ENCODE measurements at places on chromosomes 5 and 9.

DNA sequence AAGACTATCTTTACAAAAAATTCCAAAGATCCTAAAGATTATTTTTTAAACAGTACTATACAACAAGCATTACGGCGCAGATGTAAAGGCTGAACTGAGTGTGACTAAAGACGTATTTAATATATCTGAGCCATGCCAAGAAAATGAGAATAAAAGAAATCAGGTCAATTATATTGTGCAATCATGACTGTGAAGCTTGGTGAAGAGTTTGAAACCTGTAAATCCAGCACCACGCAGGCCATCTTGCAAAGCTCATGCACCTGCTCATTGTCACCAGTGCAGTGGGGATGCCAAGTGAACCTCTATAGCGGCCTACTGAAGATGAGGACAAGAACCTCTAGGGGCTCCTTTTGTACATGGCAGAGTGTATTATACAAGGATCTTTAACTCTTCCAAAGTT, 89.0 kb downstream of the ANKH start:
- no peak for DNase-seq

DNA sequence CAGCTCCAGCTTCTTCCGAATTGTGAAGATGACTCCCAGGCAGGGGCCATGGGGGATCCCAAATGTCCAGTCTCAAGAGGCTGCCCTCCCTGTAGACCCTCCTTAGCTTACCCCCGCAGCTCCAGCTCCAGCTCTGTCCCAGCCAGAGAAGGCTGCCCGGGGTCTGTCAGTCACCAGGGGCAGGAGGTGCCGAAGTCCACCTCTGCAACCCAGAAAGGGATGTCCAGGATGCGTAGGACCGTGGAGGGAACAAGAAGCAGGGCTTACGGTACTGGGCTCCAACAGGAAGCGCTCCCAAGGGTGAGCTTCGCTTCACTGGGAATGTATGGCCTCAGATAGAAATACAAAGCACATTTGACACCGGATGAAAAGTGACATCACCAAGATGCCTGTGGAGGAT, 6.0 kb downstream of the IPPK start:
- no peak for DNase-seq

GRCh38 chr9:86977205-86977835, 30.0 kb upstream of the GAS1 start:
- no peak for DNase-seq

DNA sequence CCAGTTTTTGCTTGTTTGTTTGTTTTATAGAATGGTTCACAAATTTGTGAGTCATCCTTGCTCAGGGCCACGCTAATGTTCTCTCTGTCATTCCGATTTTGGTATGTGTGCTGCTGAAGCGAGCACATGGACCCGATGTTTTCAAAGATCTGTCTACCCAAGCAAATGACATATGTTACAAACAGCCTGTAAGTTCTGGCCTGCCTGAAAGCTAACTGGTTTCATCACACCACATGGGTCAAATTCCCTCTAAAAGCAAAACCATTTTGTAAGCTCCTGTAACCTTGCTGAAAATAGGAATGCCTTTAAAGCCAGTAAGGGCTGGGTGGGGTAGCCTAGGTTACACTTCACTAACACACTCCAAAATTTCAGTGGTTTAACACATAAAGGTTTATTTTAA, 25.4 kb downstream of the DMRT3 start:
- no peak for DNase-seq

- no peak for DNase-seq
These were observed 137.9 kb downstream of the FAM114A2 start for GRCh38 chr5:153900703-153901395.

GRCh38 chr5:113295111-113295539, 139.7 kb downstream of the TSSK1B start:
- DNase-seq: no peak

DNA sequence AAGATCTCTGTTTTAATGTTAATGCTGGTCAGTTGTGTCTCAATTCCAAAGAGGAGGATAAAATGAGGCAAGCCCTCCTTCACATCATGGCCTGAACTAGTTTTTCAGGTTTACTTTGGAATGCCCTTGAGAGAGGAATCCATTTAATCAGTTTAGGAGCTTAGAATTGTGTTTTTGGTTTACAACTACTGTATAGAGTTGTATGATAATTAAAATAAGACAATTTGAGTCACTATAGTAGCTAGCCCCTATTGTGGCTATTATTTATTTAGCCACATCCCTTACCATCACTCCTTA, 107.8 kb upstream of the PRLR start:
- no peak for DNase-seq

DNA sequence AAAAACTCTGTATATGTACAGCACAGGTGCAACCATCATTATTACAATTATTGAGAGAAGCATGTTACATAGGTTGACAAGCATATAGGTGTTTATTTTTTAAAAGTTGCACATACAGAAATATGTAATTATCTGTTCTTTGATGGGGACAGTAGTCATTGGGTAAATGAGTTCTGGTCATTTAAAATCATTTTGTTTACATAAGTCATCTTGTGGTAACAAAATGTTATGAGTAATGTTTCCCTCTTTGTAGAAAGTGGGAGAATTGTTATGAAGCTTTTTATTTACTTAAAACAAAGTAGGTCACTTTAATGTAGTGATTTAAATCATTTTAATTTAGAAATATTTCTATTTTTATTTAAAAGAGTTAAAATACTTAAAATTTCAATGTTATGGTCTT, 33.8 kb upstream of the FBXL17 start:
- DNase-seq: no peak

DNA sequence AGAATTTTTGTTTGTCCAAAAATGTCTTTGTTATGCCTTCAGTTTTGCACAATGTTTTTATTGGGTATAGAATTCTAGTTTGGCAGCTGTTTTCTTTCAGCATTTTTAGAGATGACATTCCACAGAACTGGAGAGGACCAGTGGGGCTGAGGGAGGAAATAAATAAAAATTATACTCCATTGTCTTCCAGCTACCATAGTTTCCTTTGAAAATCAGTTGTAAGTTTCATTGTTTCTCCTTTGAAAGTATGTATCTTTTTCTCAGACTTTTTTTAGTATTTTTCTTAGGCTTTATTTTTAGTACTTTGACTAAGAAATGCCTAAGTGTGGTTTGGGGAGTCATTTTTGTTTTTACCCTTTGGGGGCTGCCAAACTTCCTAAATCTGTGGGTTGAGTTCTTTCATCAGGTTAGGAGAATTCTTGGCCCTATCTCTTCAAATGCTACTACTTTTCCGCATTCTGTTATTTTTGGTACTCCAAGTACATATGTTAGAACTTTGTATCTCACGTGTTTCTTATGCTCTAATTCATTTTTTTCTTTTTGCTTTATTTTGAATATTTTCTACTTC, 15.2 kb upstream of the FBLL1 start:
- DNase-seq: no peak

- DNase-seq: peak; percentile 59
These were observed 6.4 kb upstream of the ST6GALNAC6 start for GRCh38 chr9:127905788-127906191.

DNA sequence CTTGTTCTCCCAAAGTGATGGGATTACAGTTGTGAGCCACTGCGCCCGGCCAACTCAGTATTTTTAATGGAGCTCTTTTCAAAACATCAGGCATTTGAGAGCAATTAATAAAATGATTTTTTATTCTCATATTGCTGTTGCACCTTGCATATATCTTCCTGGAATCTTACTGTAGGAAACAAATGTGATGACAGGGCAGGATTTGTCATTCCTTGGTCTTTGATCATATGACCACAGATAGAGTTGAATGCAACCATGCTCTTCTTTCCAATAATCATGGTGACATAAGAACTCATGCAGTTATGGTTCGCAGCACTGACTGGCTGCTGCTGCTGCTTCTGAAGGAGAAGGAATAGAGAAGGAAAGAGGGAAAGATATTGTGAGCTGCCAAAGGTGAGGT, 28.1 kb downstream of the CARTPT start:
- no peak for DNase-seq

DNA sequence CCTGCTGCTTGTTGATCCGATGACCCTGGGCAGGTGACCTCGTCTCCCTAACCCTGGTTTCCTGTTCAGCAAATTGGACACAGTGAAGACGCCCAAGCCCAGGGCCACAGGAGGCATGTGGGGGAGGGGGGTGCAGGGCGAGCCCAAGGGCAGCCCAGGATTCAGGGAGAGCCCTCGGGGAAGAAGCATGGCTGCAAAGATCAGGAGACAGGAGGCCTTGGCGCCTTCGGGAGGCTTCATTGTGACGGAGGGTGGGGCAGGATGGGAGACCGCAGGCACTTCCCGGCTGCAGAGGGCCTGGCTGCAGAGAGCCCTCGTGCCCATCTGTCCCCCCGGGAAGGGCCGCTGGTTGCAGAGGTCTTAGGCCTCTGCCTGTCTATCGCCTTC, 6.2 kb downstream of the ASS1 start:
- no peak for DNase-seq

DNA sequence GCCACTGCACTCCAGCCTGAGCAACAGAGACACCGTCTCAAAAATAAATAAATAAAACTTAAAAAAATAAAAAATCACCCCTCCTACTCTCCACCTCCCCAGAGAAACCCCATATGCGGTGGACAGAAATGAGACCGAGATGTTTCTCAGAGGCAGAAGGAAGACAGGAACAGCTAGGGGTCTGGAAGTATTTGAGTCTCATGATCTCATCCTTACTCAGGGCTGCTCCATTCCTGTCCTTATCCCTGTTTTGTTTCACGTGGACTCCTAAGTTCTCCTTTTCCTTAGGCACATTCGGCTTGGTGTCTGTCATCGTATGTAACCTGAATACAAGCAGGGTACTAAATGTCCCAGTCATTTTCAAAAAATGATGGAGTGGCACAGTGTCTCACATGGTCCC, 76.1 kb downstream of the C9orf50 start:
- no peak for DNase-seq

- no peak for DNase-seq
These were observed 94.0 kb upstream of the GRIN3A start for GRCh38 chr9:101832486-101832885.

- DNase-seq: no peak
These were observed 74.5 kb downstream of the MRPS27 start for GRCh38 chr5:72245546-72245945.

DNA sequence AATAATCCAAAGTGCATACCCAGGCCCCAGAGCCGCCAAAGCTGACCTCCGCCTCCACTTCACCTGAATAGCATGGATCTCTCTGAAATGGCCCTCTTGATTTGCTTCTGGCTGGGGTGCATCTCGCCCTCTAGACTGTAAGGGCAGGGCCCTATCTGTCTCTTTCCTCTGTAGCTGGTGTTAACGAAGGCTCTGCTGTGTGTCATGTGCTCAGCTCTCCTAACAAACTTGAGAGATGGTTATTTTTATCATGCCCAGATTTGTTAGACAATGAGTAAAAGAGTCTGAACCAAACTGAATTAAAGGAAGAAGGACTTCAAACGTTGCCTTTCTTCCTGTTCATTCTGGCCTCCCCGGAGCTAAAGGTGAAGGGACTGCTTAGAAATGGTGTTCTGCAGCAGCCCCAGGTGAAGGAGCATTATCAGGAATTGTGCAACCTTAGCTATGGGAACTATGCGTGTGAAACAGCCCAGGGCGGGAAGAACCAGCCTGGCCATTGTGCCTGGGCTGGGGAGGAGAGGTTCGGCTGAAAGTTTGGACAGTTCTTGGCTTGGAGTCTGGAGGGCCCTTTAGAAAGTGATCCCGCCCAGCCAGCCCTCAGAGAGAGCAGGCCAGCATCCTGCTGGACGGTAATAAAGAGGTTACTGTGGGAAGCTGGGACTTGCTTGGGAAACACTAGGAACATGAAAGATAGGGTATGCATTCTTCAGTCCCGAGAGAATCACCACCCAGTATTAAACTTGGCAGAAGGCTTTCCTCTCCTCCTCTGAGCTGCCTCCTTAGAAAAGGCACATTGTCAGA, 73.5 kb downstream of the WWC1 start:
- no peak for DNase-seq

GRCh38 chr5:62306896-62307689, 1.1 kb downstream of the KIF2A start:
- DNase-seq: peak; percentile 57

DNA sequence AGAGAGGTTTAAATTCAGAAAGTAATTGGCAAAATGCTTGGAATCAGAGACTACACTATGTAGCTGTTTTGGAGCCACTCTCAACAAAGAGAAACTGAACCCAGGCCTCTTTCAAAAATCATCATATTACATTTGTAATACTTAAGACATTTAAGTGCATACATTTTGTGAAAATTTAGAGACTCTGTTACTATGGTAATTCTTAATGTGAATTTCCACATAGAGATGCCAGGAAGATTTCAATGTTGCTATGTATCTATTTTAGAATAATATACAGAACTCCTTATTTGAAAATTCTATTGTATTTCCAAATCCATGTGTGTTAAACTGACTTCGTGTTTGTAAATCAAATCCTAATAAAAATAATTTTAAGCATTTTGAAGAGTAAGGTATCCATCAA, 1260.9 kb upstream of the C9orf72 start:
- DNase-seq: no peak

DNA sequence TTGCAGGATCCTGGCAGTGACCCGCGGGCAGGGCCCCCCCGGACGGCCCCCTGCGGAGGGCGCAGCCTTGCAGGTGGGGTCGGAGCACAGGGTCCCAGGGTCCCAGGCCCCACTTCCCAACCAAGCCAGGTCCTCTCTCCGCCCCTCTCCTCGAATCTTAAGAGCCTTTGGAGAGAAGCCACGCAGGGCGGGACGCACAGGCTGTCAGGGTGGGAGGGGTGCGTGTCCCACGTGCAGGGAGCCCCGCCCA, 18.4 kb upstream of the EGFL7 start:
- no peak for DNase-seq

DNA sequence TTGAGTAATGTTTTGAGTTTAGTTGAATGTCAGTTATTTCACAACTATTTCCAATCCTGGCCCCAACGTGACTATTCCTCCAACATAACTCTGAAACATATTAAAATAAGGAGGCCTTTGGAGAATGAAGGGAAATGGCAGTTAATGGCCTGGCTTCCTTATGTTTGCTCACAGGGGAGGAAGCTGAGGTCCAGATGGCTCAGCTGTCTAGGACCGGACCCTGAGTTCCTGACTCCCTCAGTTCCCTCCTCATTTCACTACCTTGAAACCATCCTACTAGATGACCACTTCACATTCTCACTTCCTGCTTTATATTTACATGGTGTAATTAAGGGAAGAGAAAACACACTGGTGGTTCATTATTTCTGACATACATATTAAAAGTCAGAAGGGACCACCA, 6.6 kb downstream of the OTULINL start:
- DNase-seq: no peak

DNA sequence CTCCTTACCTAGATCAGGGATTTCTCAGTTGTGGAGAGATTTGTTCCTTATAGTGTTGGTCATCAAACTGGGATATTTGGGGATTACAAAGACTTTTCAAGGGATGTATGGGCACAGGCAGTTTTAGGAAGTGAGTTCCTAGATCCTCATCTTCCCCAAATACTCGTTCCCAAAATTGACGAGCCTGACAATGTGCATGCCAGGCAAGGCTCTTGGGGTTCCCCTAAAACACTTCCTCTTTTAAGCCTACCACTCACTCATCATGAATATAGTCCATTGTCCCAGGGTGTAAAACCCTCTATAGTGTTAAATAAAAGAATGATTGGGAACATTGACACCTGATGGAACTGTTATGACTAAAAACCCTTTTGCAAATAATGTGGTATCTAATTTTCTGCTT, 26.4 kb downstream of the PDCD1LG2 start:
- no peak for DNase-seq
